NCI-H345 (cell line): ENCODE measurements at places on chromosomes 1 and 21.
A peak's percentile ranks its signal among the peaks of the same experiment; 100 is the strongest.

GRCh38 chr1:147292012-147292411 lies 49.5 kb downstream of the CHD1L start:
- no peak for DNase-seq

GRCh38 chr1:55931081-55931940 lies 648.1 kb downstream of the PLPP3 start:
- DNase-seq = no peak

- DNase-seq = peak; percentile 34
These were observed 14.0 kb downstream of the F3 start for GRCh38 chr1:94527447-94528031.

DNA sequence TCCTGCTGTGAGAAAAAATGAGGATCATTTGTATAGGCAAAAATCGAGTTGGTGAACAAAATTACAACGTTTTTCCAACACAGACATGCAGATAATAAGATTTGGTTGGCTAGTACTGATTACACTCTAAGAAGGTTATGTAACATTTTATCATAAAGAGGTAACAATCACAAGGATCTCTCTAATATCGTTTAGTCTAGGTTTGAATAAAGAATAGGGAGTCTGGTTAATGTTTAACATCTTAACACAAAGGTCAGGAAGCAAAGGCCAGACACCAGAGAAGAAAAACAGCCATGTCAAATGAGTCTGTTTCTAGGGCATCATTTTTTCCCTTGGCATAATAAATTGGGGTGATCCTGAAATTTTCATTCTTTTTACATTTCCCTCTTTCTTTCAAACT lies 207.4 kb upstream of the CHRM3 start:
- no peak for DNase-seq

- no peak for DNase-seq
These were observed 595 bp upstream of the ZNHIT6 start for GRCh38 chr1:85708829-85709227.

- no peak for DNase-seq
These were observed 942 bp upstream of the RSBN1 start for GRCh38 chr1:113813218-113813617.

DNA sequence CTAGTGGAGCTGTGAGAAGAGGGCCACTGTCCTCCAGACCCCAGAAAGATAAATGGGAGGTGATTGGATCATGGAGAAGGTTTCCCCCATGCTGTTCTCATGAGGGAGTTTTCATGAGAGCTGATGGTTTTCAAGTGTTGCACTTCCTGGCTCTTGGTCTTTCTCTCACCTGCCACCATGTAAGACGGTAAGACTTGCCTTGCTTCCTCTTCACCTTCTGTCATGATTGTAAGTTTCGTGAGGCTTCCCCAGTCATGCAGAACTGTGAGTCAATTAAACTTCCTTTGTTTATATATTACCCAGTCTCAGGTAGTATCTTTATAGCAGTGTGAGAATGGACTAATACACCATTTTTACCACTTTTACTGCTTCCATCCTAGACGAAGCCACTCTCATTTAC lies 27.6 kb downstream of the GPR88 start:
- no peak for DNase-seq

DNA sequence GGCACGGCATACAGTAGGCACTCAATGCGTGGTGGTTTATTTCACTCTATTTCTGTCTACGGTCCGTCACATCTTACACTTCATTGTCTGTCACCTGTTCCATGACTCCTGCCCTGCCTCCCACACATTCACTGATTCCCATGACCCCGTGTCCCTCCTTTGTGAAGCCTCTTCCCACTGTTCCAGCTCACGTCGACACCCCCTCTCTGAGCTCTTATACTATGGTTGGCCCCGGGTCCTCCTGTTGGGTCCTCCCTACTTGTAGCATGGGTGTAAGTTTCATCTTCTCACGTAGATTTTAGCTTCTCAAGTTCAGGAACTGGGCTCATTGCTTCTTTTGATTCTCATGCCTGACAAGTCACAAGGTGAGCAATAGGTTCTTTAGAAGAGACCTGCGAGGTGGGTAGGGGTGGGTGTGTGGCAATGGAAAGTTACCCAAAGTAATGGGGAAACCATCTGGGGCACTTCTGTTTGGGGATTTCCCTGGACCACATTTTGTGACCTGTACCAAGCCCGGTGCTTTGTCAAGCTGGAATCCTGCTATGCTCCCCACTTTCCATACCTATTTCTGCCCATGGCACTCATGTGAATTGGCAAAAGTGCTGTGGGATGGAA lies 22.1 kb upstream of the IL10 start:
- DNase-seq = no peak

DNA sequence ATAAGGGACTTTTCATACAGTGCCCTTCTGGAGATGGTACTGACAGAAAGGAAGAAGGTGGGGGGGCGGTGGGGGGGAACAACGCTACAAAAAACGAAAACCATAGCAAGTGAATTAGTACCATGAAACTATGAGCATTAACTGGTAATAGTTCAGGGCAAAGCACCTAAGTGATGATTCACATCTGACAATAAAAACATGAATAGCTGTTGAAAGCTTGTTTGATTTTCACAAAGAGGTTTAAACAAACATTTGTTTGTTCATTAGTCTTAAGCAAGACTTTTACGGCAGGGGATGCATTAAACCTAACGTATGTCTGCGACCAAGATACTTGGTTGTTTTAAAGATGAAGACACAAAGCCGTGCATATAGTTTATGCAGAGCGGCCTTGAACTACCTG lies 177.5 kb downstream of the LMO4 start:
- DNase-seq = no peak

- no peak for DNase-seq
These were observed at the start of gene CACNA1S for GRCh38 chr1:201112173-201112731. Gene CACNA1S, minus strand, starts transcription at chr1:201112426. Its CDS starts 87 bp downstream, at chr1:201112339.

DNA sequence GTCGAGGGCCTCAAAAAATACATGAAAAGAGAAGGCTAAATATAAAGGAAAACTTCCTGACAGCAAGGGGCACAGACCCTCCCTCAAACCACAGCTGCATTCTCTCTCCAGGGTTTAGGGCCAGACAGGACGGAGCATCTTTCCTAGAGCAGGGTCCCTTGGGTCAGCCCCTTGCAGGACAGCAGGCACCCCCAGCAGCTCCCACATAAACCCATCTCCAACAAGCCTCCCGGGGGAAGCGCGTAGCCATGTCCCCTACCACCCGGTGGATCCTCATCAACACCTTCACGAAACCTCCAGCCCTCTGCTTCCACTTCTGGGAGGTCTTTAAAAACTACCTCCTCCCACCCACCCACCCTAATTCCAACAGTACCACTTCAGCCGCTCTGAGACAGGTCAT lies 59.5 kb downstream of the CD46 start:
- DNase-seq = no peak

GRCh38 chr1:202692959-202693555 lies 17.2 kb downstream of the SYT2 start:
- DNase-seq = no peak

DNA sequence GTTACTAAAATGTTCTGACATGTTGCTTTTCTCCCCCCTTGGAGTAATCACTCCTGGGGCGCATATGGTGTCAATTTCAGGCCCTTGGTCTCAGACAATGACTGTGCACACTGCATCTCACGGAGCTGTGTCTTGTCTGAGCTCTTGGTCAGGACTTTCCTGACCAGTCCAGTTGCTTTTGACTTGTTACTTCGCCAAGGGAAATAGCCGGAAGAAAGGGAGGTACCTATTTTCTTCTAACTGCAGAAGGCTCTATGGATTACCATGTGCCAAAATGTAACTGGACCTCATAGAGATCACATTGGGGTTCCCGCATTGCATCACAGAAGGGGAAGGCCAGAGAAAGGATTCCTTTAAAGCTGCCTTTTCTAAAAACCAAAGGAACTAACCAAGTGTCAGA lies 68.6 kb downstream of the SPAG17 start:
- DNase-seq = no peak

DNA sequence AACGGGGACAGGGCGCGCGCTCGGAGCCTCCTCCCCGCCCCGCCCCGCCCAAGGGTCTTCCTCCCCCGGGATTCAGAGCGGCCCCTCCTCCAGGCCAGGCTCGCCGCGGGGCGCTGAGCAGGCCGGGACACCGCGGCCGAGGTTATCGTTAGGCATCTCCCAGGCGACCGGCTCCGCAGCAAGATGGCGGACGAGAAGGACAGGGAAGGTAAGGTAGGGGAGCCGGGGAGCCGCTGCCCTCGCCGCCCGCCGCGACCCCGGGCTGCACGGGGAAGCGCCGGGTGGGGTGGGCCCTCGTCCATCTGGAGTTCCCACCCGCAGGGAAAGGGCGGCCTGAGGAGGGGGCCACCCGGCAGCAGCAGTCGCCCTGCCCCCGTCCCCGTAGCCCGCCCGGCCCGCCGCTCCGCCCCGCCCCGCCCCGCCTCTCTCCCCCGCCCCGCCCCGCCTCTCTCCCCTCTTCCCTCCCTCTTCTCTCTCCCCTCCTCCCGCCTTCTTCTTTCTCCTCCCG lies 105.9 kb upstream of the HNRNPU start:
- peak; percentile 84 for DNase-seq

DNA sequence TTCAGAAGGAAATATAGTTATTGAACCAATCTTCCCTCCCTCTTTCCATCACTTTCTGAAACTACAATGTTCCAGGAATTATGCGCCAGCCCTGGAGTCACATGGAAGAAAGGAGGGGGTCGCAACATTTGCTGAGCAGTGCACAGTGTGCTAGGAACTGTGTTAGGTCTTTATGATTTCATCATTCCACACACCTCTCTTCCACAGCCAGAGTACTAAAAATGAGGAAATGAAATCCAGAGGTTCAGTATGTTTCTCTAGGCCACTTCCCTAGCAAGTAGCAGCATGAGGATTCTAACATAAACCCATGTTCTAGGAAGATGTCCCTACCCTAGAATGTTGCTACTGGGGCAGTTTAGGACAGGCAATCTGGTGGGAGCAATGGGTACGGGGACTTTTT lies 158.1 kb downstream of the SLC45A1 start:
- DNase-seq = no peak
